ENCODE measurements at places on chromosomes 4 and X.

DNA sequence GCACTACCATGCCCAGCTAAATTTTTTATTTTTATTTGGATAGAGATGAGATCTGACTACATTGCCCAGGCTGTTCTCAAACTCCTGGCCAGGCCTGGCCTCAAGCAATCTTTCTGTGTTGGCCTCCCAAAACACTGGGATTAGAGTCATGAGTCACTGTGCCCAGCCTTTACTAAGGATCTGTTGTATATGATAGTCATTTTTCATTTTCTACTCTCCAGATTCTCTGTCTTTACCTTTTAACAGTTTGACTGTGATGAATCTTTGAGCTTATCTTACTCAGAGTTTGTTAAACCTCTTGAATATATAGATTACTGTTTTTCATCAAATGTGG, 161.8 kb downstream of the FNIP2 start:
- no peak for DNase-seq

DNA sequence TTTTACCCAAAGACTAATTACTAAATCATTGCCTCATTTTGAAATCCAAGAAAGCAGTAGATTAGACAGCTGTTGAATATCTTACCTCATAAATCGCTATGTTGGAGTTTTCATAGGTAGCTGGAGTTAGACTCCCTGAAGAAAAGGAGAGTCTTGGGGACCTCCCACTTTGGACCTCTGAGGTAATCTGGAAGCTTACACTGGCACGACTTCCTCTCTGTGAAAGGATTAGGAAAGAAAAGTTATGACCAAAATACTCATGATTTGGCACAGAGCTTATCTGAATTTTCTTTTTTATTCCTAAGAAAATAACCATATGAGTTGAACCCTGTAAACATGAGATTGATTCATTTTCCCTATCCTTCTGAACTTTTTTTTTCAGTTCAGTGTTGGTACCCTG, 40.6 kb downstream of the GUCY2F start:
- DNase-seq = no peak

- DNase-seq = no peak
These were observed 194.0 kb downstream of the PDGFRA start for GRCh38 chr4:54423066-54423465.

- no peak for DNase-seq
These were observed 6.2 kb downstream of the GK start for GRCh38 chrX:30659421-30659820.

- DNase-seq = no peak
These were observed 33.7 kb downstream of the NOP14 start for GRCh38 chr4:2929469-2929868.

Data from HuH-7.5 (cell line).